Activated T-cell treated with anti-CD3 and anti-CD28 coated beads, Interleukin-2, amount 50 U/mL, for 72 hours (primary cell): ENCODE measurements at places on chromosomes 6 and 20.

GRCh38 chr6:165751486-165751885, 88.4 kb upstream of the PDE10A start:
- H3K4me3 ChIP-seq = no peak overlapping the region
- H3K36me3 ChIP-seq = peaks cover 3% of the 10 kb centered on the region
- no peak for DNase-seq
- H3K27me3 ChIP-seq = no peaks in the 10 kb centered on the region
- H3K27ac ChIP-seq = no peak overlapping the region

DNA sequence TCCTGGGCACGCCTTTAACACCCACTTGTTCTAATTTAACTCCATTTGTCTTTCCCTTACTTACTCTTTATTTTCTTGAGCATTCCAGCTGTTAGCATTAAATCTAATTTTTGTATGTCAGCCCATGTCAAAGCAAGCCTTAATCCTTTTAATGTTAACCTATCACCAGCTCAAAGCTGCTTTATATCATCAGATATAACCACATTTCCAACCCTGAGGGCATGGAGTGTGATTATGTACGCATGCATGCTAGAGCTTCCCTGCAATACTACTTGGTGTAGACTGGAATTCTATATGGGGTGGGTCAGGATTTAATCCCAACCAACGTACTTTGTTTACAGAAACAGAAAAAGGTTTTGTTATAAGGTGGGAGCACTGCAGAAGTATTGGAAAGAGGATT, 139.4 kb upstream of the HMGN3 start:
- DNase-seq = no peak
- H3K4me1 ChIP-seq = peaks cover 5% of the 10 kb centered on the region

GRCh38 chr6:14510038-14510437, 392.5 kb downstream of the CD83 start:
- no peak overlapping the region for H3K27ac ChIP-seq
- H3K4me3 ChIP-seq = no peak overlapping the region
- DNase-seq = no peak
- H3K36me3 ChIP-seq = no peaks in the 10 kb centered on the region

GRCh38 chr6:24908650-24909035, 27.1 kb downstream of the RIPOR2 start:
- H3K27me3 ChIP-seq = no peaks in the 10 kb centered on the region
- H3K27ac ChIP-seq = peak overlapping the region; percentile 88
- DNase-seq = no peak
- peaks cover 94% of the 10 kb centered on the region for H3K4me1 ChIP-seq
- peak overlapping the region; percentile 98 for H3K4me3 ChIP-seq

DNA sequence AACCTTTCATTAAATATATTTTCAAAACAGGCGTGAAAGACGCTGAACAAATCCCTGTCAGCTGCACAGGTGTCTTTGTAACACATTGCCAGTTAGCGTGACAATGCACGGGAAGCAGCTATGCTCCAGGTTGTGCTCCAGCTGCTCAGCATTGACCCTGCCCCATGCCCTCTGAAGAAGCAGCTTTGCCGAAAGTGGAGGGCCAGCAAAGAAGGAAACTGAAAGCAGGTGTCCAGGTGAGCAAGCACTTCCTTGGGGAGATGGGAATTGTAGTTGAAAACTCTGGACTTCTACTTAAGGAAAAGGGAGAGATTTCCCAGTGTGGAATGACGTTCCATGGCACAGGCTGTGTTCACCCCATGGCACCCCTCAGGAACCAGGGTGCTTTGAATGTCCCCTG, 125.7 kb downstream of the TTLL2 start:
- DNase-seq = no peak
- H3K27ac ChIP-seq = no peak overlapping the region
- H3K4me1 ChIP-seq = no peaks in the 10 kb centered on the region
- H3K27me3 ChIP-seq = no peaks in the 10 kb centered on the region
- no peaks in the 10 kb centered on the region for H3K36me3 ChIP-seq
- no peak overlapping the region for H3K4me3 ChIP-seq

GRCh38 chr6:135148889-135149288, 32.2 kb upstream of the MYB start:
- H3K27me3 ChIP-seq = no peaks in the 10 kb centered on the region
- peaks cover 55% of the 10 kb centered on the region for H3K4me1 ChIP-seq
- DNase-seq = no peak
- peak overlapping the region; percentile 14 for H3K27ac ChIP-seq
- H3K4me3 ChIP-seq = no peak overlapping the region

DNA sequence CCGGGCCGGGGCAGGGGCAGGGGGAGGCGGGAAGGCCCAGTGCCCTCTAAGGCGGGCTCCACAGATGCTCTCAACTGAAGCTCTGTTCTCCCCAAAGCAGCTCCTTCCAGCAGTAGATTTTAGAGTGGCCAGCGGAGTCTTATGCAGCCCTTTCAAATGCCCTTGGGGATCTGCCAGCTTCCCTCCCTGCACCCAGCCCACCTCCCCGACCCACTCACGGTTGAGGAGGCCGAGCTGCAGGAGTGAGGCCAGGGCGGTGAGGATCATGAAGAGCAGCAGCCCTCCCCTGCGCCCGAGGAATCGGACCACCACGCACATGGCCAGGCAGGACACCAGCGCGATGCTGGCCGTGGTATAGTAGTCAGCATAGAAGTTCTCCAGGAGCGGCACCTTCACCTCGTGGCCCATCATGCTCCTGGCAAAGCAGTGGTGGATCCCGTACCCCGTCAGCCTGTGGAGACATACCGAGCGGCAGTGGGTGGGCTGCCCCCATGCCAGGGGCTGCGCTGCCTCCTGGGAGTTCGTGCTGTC, 28.0 kb downstream of the PSMG4 start:
- no peak overlapping the region for H3K27ac ChIP-seq
- no peaks in the 10 kb centered on the region for H3K4me1 ChIP-seq
- no peak for DNase-seq
- no peak overlapping the region for H3K4me3 ChIP-seq
- no peaks in the 10 kb centered on the region for H3K27me3 ChIP-seq

DNA sequence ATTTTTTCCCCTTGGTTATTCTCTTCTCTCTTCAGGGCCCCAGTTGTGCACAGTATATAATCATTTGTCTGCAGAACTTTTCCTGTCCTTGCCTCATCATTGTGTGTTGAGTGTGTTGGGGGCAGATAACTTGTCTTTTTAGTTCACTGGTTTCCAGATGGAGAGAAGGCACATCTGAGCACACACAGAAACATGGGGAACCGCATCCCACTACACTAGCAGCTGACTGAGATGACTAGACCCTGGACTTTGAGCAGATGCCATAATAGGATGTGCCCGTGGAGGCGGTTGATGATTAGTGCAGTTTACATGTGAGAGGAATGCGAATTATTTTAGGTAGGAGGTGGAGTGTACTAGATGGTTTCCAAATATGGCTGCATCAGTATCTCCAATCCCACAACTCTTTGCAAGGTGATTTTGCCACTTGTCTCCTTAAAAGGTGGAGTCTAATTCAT, 26.5 kb upstream of the SH3BGRL2 start:
- no peaks in the 10 kb centered on the region for H3K36me3 ChIP-seq
- no peak overlapping the region for H3K27ac ChIP-seq
- DNase-seq = no peak
- no peak overlapping the region for H3K4me3 ChIP-seq

DNA sequence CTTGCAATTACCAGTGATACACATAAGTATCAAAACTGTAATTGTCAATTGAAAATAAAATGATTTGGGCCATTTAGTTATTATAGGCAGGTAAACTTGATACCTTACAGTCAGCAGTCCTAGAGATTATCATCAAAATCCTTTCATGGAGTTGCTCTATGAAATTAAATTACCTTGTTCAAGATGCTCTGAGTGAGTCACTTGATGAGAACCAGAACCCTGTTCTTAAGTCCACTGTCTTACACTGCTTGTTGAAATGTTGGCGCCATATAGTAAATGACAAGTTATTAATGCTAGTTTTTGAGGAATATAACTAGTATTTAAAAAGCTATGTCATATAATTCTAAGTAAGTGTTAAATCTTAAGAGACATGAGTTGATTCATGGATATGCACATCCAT, 37.2 kb upstream of the BAG2 start:
- peaks cover 28% of the 10 kb centered on the region for H3K4me1 ChIP-seq
- H3K4me3 ChIP-seq = no peak overlapping the region
- H3K36me3 ChIP-seq = peaks cover 5% of the 10 kb centered on the region
- H3K27ac ChIP-seq = no peak overlapping the region

DNA sequence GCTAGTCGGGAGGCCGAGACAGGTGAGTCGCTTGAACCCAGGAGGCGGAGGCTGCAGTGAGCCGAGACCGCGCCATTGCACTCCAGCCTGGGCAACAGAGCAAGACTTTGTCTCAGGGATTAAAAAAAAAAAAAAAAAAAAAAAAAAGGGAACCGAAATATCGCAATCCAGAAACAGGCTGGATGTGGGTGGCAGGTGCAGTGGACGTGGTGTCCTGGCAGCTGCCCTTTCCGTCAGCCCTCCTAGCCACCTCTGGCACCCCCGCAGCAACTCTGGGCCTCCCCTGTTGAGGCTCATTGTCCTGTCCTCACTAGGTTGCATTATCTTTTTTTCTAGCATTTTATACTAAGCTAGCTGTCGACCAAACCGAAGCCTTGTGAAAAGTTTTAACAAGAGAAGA, 113.5 kb downstream of the DTNBP1 start:
- H3K4me3 ChIP-seq = no peak overlapping the region
- no peaks in the 10 kb centered on the region for H3K27me3 ChIP-seq
- no peak for DNase-seq
- peaks cover 2% of the 10 kb centered on the region for H3K36me3 ChIP-seq

- no peak for DNase-seq
- peaks cover 10% of the 10 kb centered on the region for H3K27me3 ChIP-seq
- H3K27ac ChIP-seq = no peak overlapping the region
- H3K4me3 ChIP-seq = no peak overlapping the region
- no peaks in the 10 kb centered on the region for H3K36me3 ChIP-seq
- H3K4me1 ChIP-seq = peaks cover 16% of the 10 kb centered on the region
Observed at GRCh38 chr6:167105060-167105459, 17.8 kb upstream of the CCR6 start.

- H3K4me1 ChIP-seq = peaks cover 61% of the 10 kb centered on the region
- DNase-seq = peak; percentile 80
Observed at GRCh38 chr6:391559-392440, at the start of gene IRF4. TSS of gene IRF4 (plus strand) at chr6:391752. CDS start at chr6:393153, 1,401 bp downstream.

DNA sequence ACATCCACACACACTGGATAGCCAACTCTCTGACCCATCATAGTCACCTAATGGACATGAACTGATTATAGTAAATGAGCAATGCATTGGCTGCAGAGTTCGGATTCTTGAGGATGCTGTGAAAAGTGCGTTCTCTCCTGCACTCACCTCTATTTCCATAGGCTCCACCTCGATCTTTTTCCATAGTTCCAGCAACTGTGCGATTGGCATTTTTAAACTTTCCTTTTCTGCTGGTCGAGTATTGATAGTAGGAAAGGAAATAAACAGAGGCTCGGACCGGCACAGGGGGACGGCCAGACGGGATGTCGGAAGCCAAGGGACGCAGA, 94.4 kb downstream of the RNASET2 start:
- peak overlapping the region; percentile 40 for H3K27ac ChIP-seq
- peaks cover 9% of the 10 kb centered on the region for H3K4me1 ChIP-seq
- DNase-seq = no peak
- H3K36me3 ChIP-seq = no peaks in the 10 kb centered on the region

DNA sequence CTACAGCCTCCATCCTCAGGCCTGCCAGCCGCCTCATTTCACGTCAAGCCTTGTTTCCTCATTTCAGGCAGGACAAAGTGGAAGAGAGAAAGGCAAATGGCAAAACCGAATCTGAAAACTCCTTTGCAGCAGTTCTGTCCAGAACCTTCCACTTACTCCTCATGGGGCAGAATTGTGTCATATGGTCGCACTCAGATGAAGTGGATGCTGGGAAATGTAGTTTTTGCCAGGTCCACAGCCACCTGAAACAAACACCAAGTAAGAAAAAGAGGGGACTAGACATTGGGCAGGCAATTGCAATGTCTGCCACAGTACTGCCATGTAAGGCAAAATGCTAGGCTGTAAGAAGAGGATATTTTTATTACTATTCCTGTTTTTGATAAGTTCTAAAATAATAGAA, 44.9 kb downstream of the ISM1 start:
- H3K4me1 ChIP-seq = peaks cover 28% of the 10 kb centered on the region
- no peaks in the 10 kb centered on the region for H3K36me3 ChIP-seq
- DNase-seq = no peak
- H3K27ac ChIP-seq = no peak overlapping the region
- H3K4me3 ChIP-seq = no peak overlapping the region

- no peaks in the 10 kb centered on the region for H3K4me1 ChIP-seq
- H3K27me3 ChIP-seq = peaks cover 42% of the 10 kb centered on the region
- no peak overlapping the region for H3K27ac ChIP-seq
- H3K36me3 ChIP-seq = no peaks in the 10 kb centered on the region
- DNase-seq = no peak
Observed at GRCh38 chr20:1946762-1947534, 46.9 kb downstream of the PDYN start.

DNA sequence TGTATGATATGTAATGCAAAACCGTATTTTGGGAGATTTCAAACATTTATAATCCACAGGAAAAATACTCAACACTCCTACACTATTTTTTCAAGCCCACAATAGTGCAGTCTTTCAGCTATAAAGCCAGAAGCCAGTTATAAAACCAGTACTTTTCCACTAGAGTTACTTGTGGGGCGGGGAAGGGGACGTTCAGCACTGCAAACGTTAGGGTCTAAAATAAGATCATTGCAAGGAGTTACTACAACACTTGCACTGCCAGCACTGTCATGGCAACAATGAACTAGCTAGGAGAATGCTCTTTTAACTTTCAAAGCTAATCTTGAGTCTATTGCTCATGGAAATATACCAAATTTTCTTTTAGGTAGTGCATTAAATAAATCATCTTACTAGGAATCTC, 14.7 kb downstream of the SESN1 start:
- H3K4me3 ChIP-seq = no peak overlapping the region
- no peak overlapping the region for H3K27ac ChIP-seq
- no peaks in the 10 kb centered on the region for H3K36me3 ChIP-seq

- H3K27me3 ChIP-seq = peaks cover 13% of the 10 kb centered on the region
- H3K4me1 ChIP-seq = no peaks in the 10 kb centered on the region
- DNase-seq = no peak
- no peak overlapping the region for H3K27ac ChIP-seq
- no peak overlapping the region for H3K4me3 ChIP-seq
Observed at GRCh38 chr20:2245637-2246036, 50.2 kb upstream of the TGM3 start.

DNA sequence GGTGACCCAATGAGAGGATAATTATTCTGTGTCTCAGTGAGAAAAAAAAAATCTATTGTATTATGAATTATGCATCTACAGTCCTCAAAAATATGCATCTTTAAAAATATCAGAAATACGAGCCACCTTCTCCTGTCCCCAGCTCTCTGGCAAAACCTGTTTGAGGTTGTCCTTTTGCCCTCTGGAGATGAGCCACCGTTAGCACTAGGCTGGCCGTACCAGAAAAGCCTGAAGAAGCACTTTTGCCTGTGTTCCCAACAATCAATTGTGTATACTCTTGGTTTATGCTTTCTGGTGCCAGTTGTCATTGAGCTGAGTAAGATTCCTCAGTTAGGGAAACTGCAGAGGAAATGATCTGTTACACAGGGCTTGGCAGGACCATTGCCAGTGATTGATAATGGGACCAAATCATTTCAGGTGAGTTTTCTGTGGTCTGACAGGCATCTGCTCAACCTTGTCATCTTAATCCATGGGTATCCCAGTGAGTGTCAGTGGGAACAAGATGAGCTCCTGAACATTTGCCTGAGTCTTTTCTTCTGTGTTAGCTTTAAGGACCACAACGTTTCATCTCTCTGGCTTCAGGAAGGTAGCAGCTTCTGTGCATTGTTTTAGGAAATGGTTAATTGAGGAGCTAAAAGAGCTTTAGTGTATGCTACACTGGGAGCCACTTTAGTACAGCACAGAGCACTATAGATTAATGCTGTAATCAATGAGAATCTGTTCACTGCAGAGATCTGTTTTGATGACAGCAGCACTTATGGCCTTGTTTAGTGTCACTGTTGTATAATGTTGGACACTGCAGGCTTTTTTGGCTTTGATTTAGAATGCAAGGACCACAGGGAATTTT, 330.1 kb downstream of the RIMS1 start:
- no peak overlapping the region for H3K4me3 ChIP-seq
- no peak overlapping the region for H3K27ac ChIP-seq
- DNase-seq = no peak
